ENCODE measurements at places on chromosomes 6 and 20. TPM values are rescaled to one million over a fixed set of nuclear protein-coding genes. Genes with fewer than 3 reads are reported as not detected.

- H3K4me1 ChIP-seq, result no peaks in the 10 kb centered on the region
- H3K4me3 ChIP-seq, result no peak overlapping the region
- no peaks in the 10 kb centered on the region for H3K27me3 ChIP-seq
- no peak for DNase-seq
- no peak overlapping the region for H3K27ac ChIP-seq
Observed at GRCh38 chr20:55086421-55086820, 611.0 kb downstream of the DOK5 start.

CRIP3 gene
- total RNA-seq, result 4.7 TPM

DNA sequence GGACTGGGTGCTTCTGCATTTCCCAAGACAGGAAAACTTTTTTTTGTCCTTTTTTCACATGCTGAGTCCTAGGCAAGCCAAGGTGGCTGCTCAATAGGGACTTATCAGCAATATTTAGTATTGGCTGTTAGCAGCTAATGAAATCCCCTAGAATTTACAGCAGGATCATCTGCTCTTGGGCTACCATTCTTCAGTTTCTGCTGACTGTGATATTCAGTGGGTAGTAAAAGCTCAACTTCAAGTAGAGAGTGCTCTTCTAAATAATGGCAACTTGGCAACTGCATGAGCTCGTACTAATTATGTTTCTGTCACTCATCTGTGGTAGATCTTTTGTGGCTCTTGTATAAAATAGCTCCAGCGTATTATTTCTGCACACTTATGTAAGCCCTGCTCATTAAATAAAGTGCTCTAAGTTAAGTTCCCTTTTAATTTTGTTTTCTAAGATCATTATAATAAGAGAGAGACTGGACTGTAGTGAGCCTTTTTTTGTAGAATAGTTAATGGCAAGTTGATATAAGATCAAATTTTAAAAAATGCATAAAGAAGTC lies 110.3 kb downstream of the SLC35F1 start:
- H3K4me1 ChIP-seq, result no peaks in the 10 kb centered on the region
- no peak for DNase-seq
- no peak overlapping the region for H3K27ac ChIP-seq
- no peaks in the 10 kb centered on the region for H3K27me3 ChIP-seq

- H3K4me3 ChIP-seq, result no peak overlapping the region
- H3K36me3 ChIP-seq, result no peaks in the 10 kb centered on the region
- no peak overlapping the region for H3K27ac ChIP-seq
Observed at GRCh38 chr6:41353333-41353732, 17.9 kb downstream of the NCR2 start.

TCP11 gene
- not detected for total RNA-seq

ZNF311 gene
- 0.18 TPM for total RNA-seq

ANGPT4 gene
- not detected for total RNA-seq

DNA sequence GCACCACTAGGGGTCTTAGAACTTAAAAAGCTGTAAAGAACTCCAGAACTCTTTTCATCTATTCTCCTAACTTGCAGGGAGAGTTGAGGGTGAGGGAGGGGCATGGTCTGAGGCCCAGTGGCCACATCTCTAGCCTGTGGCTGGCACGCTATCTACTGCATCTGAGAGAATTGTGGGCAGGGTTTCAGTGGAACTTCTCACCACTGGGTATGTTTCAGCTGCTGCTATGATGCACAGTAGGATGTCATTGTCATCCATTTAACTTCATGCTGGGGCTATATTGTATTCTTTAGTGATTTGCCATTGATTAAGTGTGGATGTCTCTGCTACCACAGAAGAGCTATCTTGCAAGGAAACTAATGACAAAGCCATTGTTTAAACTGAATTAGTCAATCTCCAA lies 4.5 kb downstream of the TMEM14A start:
- H3K4me3 ChIP-seq, result no peak overlapping the region
- no peak overlapping the region for H3K27ac ChIP-seq
- DNase-seq, result no peak
- H3K27me3 ChIP-seq, result no peaks in the 10 kb centered on the region

DNA sequence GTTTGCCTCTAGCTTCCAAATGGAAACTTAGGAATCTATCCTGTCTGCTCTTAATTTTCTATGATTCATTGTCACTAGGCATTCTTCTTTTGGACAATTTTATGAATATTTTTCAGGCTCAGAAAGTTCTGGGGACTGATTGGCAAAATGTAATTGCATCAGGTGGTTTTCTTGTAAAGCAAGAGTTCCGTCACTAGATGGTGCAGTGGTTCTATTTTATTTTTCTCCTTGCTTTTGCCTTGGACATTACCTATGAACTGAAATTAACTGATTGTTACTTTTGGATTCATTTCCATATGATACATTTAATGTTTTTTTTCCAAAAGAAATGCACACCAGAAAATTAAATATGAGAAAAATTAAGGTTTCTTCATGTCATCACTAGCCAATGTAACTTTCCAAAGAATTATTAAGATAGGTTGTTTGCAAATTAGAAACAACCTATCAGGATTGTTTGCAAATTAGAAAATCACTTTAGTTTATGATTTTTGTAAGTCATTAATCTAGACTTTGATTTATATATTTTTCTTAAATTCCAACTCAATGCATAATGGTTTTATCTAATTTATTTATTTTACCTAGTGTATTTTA lies 48.0 kb downstream of the TMEM170B start:
- no peak for DNase-seq
- H3K4me1 ChIP-seq, result no peaks in the 10 kb centered on the region
- no peaks in the 10 kb centered on the region for H3K36me3 ChIP-seq
- no peaks in the 10 kb centered on the region for H3K27me3 ChIP-seq

DNA sequence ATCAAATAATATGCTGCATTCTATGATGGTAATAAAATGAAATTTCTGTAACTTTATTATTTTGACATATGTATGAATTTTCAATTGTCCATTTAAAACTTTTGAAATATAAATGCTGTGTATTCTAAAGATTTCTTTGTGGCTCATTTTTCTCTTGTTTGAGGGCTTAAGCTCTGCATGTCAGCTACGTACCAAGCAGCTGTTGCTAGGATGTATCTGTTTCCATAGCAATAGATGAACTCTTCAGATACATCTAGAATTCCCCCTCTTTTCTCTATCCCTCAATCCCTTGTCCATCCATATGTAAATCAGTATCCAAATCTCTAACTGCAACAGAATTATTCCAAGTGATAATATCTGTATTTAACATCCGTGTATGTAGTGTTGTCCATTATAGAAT lies 76.5 kb upstream of the OPRM1 start:
- no peaks in the 10 kb centered on the region for H3K4me1 ChIP-seq
- no peaks in the 10 kb centered on the region for H3K27me3 ChIP-seq
- no peak overlapping the region for H3K27ac ChIP-seq

OOEP gene
- total RNA-seq, result not detected

DNA sequence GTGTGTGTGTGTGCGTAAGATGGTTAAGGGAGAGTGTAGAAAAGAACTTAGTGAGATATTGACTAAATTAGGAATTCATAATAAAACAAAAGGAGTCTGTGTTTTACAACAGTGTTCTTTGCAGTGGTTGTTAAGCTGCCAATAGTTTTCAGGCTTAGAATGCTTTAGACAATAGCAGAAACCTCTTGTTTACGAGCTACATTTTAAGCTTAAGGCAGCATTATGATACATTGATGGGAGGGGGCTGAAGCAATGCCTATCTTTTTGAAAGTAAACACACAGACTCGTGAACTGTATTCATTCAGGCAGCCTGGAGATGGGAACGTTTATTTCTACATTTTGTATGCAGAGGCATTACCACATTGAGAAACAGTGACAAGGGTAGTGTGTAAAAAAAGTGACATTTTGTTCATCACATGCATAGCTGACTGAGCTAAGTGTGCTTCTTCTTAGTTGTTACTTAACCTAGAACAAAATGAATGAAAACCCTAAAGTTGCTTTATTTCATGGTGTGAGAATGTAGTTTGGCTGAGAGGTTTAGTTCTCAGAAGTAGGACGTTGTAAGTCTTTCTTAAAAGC lies 21.2 kb downstream of the CLVS2 start:
- no peak overlapping the region for H3K4me3 ChIP-seq
- no peaks in the 10 kb centered on the region for H3K4me1 ChIP-seq
- no peaks in the 10 kb centered on the region for H3K27me3 ChIP-seq
- DNase-seq, result no peak
- H3K36me3 ChIP-seq, result no peaks in the 10 kb centered on the region
- no peak overlapping the region for H3K27ac ChIP-seq

GRCh38 chr6:31767096-31767645 lies 4.7 kb downstream of the SAPCD1 start:
- no peak overlapping the region for H3K27ac ChIP-seq
- no peak overlapping the region for H3K4me3 ChIP-seq
- DNase-seq, result no peak
- H3K36me3 ChIP-seq, result no peaks in the 10 kb centered on the region
- no peaks in the 10 kb centered on the region for H3K4me1 ChIP-seq
- no peaks in the 10 kb centered on the region for H3K27me3 ChIP-seq

MDC1 gene
- 15.5 TPM for total RNA-seq

DNA sequence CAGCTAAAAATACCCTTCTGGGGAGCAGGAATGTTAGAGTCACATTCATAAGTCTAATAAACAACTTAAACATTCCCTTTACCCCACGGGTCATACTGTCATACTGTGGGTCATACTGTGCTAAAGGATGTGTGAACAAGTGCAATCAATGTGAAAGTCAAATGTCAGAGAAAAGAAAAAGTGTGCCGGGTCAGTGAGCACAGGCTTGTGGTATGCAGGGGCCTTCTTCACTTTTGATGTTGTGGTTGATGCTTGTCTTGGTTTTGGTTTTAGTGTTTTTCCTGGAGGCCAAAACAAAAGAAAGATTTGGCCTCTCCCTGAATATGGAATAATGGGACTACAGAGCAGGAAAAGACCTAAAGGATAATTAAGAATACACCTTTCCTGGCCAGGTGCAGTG lies 267.9 kb upstream of the PLN start:
- no peak for DNase-seq
- no peaks in the 10 kb centered on the region for H3K36me3 ChIP-seq
- H3K27me3 ChIP-seq, result no peaks in the 10 kb centered on the region
- no peak overlapping the region for H3K27ac ChIP-seq
- no peaks in the 10 kb centered on the region for H3K4me1 ChIP-seq
- no peak overlapping the region for H3K4me3 ChIP-seq

DNA sequence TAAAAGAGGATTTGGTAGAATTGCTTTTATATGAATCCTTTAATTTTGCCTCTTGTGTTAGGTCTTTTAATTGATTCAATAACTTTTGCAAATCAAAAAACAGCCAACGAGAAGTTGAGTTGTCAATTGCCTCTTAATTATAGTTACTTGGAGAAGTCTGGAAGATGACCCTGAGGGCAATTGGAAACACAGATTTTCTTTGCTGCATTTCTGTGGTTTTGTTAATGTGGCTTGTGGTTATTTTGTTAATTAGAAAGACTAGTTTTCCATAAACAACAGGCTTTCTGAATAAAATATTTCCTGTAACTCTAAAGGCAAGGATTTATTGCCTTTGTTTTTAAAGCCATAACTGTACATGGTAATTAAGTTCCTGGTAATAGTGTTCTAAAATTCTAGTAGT lies 513.0 kb downstream of the EPHA7 start:
- H3K27ac ChIP-seq, result no peak overlapping the region
- H3K4me1 ChIP-seq, result no peaks in the 10 kb centered on the region
- no peak overlapping the region for H3K4me3 ChIP-seq
- H3K36me3 ChIP-seq, result no peaks in the 10 kb centered on the region
- no peaks in the 10 kb centered on the region for H3K27me3 ChIP-seq
- no peak for DNase-seq

DNA sequence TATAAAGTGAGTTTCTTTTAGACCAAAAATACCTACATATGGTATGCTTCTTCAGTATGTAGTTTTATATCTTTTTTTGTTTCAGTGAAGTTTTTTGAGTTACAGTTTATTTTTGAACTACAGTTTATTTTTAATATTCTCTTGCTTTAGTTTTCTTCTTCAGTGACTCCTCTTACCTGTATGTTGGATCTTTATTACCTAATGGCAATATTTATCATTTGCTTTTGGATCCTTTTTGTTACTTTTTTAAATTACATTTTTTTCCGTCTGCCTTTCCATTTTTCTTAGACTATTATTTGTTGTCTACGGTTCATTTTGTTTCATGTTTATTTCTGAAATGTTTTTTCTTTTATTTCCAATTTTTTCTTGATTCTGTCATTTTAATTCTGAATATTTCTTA lies 71.9 kb downstream of the SMAP1 start:
- no peak overlapping the region for H3K4me3 ChIP-seq
- H3K36me3 ChIP-seq, result peaks cover 4% of the 10 kb centered on the region
- no peak for DNase-seq
- H3K27ac ChIP-seq, result no peak overlapping the region
- H3K4me1 ChIP-seq, result no peaks in the 10 kb centered on the region
- H3K27me3 ChIP-seq, result no peaks in the 10 kb centered on the region

DNA sequence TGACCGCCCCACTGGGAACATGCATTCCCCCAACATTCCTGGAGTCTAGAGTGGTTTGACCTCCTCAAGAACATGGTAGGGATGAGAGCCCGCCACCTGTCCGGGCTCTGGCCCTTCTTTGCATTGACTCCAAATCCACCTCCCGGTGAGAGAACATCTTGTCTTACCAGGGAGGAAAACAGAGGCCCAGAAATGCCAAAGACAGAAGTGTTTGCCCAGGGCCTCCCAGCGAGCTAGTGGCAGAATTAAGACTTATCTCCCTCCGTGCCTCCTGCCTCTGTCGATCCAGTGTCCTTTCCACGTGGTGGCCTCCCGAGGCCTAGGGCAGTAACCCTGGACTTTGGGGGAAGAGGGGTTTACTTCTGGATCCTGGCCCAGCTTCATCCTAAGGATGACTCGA lies 134.8 kb downstream of the JPH2 start:
- no peaks in the 10 kb centered on the region for H3K36me3 ChIP-seq
- peak; percentile 16 for DNase-seq
- no peaks in the 10 kb centered on the region for H3K27me3 ChIP-seq
- H3K27ac ChIP-seq, result no peak overlapping the region
- H3K4me3 ChIP-seq, result no peak overlapping the region

- H3K27me3 ChIP-seq, result no peaks in the 10 kb centered on the region
- H3K36me3 ChIP-seq, result no peaks in the 10 kb centered on the region
- H3K4me3 ChIP-seq, result no peak overlapping the region
- H3K27ac ChIP-seq, result no peak overlapping the region
- no peaks in the 10 kb centered on the region for H3K4me1 ChIP-seq
Observed at GRCh38 chr6:20220359-20220758, 8.1 kb upstream of the MBOAT1 start.

GRCh38 chr6:112429226-112429625 lies 82.1 kb downstream of the RFPL4B start:
- no peaks in the 10 kb centered on the region for H3K4me1 ChIP-seq
- no peaks in the 10 kb centered on the region for H3K27me3 ChIP-seq
- no peaks in the 10 kb centered on the region for H3K36me3 ChIP-seq
- H3K4me3 ChIP-seq, result no peak overlapping the region

GRCh38 chr20:32885185-32885584 lies 26.5 kb downstream of the EFCAB8 start:
- no peaks in the 10 kb centered on the region for H3K4me1 ChIP-seq
- no peak overlapping the region for H3K27ac ChIP-seq
- H3K27me3 ChIP-seq, result no peaks in the 10 kb centered on the region
- H3K36me3 ChIP-seq, result no peaks in the 10 kb centered on the region

SMLR1 gene
- 23.7 TPM for total RNA-seq

GRCh38 chr20:10672624-10673127 lies 1.1 kb downstream of the JAG1 start:
- H3K27ac ChIP-seq, result peak overlapping the region; percentile 74
- H3K4me3 ChIP-seq, result peak overlapping the region; percentile 74

GRCh38 chr6:5151955-5152401 lies 66.8 kb downstream of the PPP1R3G start:
- no peaks in the 10 kb centered on the region for H3K4me1 ChIP-seq
- no peaks in the 10 kb centered on the region for H3K27me3 ChIP-seq
- H3K27ac ChIP-seq, result no peak overlapping the region
- H3K36me3 ChIP-seq, result no peaks in the 10 kb centered on the region
- DNase-seq, result no peak
- H3K4me3 ChIP-seq, result no peak overlapping the region

All from right lobe of liver (tissue), 6 donors.